ENCODE measurements at places on chromosomes 2 and 18.
A peak's percentile ranks its signal among the peaks of the same experiment; 100 is the strongest.

DNA sequence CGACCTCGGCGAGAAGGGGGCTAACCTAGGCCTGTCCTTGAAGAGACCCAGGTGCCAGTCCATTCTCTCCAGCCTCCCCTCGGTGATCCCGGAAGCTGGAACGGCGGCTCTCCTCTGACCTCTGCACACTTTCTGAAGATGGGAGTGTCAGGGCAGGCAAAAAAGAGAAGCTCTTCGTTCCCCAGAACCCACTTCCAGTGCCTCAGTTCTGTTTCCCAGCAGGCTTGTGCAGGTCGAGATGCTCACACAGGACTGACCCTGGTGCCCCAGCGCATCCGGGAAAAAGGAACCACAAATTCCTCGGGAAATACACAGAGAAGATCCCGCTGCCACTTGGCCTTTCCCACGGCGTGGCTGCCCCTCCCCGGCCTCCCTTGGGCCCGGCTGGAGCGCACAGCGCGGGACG lies 681 bp upstream of the PTPN18 start:
- no peak for DNase-seq

DNA sequence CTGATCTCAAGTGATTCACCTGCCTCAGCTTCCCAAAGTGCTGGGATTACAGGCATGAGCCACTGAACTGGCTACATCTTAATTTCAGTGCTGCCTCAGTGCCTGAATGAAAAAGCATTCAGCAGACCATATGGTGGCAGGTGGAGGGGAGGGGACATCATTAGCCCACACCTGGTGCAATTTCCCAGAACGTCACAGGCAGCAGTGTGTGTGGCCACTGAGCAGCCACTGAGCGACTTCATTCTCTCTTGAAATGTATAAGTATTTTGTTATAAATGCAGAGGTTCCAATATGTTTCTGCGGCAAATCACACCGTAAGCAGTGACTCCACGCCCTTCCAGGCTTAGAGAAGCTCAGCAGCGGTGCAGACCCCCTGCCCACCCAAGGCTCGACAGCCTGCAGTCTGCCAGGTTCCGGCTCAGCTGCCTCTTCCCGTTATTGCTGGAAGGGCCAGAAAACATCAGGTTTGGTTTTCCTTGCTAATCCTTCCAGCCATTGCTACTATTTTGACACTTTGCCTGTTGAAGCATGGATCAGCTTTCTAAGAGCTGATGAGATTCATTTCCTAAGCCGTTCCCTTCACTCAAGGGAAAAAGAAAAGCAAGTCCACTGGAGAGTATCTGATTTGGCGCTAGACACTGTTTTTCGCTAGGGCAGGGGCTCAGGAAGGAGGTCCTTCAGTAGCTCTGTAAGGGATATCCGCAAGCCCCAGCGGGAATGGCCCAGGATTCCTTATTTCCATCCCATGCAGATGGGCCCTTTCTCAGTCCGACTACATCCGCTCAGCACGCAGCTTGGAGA lies 250.7 kb downstream of the VAPA start:
- no peak for DNase-seq

DNA sequence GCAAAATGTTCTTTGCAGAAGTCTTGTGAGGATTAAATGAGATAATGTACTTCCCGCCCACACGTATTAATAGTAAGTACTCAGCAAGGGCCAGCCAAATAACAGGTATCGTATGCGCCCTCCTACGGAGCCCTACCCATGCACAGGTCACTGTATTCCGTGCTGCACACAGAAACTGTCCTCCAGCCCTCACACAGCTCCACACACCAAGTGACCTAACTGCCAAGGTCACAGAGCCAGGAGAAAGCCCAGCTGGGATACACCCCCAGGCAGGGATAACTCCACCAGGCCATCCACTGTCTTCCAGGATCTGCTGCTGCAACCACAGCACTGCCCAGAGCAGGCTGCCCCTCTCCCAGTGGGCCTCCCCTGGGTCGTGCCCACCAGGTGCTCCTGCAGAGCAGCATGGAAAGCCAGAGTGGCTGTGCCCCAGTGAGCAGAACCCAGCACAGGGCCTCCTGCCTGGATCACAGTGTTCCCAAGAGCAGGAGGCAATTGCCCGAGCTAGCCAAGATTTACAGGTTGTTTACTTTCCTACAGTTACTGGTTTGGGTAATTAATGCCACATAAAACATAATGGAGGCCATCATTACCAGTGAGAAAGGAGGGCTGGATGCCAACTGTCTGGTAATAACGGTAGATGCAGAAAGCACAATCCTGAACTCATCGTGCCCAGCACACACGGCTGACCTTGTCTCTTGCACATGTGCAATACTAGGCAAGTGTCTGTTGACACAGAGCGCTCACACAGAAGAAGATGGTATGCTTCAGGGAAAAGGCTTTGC lies 24.4 kb downstream of the TFCP2L1 start:
- no peak for DNase-seq

- no peak for DNase-seq
Observed at GRCh38 chr2:226711606-226712296, 87.9 kb downstream of the IRS1 start.

DNA sequence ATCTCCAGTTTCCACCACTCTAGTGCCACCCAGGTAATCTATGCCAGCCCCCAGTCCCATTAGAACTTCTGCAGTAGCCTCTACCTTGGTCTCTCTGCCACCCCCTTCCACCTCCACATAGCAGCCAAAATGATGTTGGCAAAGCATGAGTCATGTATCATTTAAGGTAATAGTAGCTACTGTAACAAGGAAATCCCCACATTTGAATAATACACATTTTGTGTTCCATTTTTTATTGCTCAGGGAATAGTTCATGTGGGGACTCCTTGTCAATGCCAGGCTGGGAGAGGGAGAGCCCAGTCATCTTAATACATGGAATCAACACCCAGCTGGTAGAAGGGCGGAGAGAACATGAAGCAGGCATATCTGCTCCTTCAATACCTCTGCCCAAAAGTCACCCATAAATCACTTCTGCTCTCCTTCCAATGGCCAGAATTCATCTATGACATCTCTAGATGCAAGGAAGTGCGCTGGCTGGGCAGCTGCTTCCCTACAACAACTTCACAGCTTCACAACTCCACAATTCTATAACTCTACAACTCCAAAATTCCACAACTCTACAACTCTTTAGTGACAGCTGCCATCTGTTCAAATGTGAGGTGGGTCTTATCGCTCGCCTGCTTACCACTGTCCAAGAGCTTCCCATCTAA lies 70.6 kb upstream of the GLS start:
- no peak for DNase-seq

GRCh38 chr2:499726-500125 lies 177.5 kb downstream of the TMEM18 start:
- DNase-seq, result no peak

DNA sequence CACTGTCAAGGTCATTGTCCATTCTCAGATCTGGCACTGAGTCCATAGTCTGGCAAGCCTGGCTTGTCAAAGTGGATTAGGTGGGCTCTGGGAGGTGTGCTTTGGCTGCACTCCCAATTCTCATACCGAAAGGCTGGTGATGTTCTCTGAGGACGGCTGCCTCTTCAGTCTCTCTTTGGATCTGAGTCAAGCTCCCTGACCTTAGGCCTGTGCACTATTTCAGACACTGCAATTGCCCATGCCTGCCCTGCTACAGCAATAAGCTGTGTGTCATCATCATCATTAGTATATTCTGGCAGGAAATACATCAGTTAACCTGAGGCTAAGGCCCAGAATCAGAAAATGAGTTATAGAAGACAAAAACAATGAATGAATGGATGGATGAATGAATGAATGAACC lies 1.6 kb upstream of the SLC5A7 start:
- no peak for DNase-seq

- no peak for DNase-seq
Observed at GRCh38 chr2:108937367-108938017, 51.5 kb downstream of the EDAR start.

DNA sequence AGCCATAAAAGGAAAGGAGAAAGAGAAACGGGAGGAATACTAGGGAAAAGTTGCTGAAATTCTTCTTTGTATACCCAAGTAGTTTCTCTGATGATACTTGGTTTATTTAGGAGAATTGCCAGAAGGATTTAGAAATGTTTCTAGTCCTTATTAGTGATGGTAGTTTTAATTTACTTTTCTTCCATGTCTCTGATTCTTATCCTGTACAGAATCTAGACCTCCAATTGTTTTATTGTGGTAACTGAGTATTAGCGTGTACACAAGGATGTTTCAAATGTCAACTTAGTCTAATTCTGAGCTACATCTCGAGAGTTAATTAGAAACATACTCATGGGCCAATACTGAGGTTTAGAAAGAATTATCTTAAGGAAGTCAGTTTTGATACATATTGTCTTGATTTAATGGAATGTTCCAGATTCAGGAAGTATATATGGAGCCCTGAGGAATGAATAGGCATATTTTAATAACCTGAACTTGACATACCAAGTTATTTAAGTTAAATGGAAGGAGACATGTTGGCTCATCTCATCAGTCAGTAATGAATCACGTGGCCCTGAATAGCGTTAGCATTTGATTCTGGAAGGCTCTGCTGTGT lies 219.6 kb downstream of the LTBP1 start:
- DNase-seq, result peak; percentile 77

DNA sequence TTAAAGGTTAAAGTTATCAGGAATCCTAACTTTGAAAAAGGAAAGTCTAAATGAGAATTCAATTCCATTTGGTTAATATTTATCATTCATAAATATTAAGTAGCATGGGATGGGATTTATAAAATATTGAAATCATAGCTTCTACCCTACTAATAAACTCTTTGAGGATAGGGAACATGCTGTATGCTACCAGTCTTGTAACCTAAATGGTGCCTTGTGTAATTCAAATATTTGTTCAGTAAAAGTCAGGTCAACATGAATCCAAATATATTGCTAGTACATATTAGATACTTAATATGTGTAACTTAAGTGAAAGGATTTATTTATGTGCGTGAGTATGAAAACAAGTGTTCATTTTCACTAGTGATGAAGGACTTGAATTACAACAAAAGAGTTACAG lies 94.1 kb downstream of the CAMKMT start:
- DNase-seq, result no peak
